Stimulated activated CD8-positive, alpha-beta memory T cell treated with anti-CD3 and anti-CD28 coated beads, Interleukin-7, amount 100 ng/mL, for 1 hour (primary cell): ENCODE measurements at places on chromosomes 4 and X.

- no peak for DNase-seq
Measured at GRCh38 chr4:5034206-5034605, 14.9 kb upstream of the CYTL1 start.

DNA sequence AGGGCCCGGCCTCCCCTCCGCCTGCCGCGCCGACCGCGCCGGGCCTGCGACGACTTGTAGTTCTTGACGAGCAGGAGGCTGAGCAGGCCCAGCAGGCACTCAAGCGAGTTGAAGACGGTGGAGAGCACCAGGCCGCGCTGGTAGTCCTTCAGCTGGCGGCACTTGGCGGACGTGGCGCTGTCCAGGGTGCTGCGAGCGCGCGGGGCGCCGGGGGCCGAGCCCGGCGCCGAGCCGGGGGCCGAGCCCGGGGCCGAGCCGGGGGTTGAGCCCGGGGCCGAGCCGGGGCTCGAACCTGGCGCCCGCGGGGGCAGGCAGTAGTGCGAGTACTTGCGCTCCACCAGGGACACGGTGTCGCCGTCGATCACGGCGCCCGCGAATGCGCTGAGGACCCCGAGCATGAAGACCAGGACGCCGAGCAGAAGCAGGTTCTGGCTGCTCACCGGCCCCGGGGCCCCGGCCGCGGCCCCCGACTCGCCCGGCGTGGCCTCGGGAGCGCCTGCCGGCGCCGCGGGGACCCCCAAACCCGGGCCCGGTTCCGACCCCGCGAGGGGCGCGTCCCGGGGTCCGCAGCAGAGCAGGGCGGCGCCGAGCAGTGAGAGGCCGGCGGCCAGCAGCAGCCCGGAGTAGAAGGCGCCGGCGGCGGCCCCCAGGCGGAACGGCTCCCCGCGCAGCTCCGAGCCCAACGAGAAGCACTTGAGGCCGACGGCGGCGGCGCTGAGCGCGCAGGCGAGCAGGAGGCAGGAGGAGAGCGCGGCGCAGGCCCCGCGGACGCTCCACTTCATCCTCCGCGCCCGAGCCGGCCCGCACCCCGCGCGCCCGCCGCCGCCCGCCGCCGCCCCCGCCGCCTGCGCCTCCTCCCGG is 584 bp downstream of the TMEM271 start:
- DNase-seq = no peak

DNA sequence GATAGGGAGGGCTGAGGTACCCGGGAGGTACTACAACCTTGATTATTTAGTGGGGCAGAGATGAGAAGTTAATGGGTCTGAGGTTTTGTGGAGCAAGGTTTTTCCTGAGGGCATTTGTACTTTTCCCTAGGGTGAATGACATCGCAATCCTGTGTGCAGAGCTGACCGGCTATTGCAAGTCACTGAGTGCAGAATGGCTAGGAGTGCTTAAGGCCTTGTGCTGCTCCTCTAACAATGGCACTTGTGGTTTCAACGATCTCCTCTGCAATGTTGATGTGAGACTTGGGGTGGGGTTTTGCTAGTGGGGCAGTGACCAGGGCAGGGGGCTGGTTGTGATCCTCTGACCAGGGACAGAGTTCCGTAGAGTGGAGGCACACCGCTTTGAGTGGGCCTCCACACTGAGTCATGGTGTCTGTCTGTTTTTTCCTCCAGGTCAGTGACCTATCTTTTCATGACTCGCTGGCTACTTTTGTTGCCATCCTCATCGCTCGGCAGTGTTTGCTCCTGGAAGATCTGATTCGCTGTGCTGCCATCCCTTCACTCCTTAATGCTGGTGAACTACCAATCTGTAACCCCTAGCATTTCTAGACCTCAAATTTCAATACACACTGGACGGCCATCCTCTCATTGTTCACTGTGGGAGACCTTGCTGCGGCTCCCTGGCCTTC is 9.9 kb downstream of the MED12 start:
- no peak for DNase-seq

GRCh38 chr4:101885574-101885973 is 95.0 kb downstream of the BANK1 start:
- no peak for DNase-seq

DNA sequence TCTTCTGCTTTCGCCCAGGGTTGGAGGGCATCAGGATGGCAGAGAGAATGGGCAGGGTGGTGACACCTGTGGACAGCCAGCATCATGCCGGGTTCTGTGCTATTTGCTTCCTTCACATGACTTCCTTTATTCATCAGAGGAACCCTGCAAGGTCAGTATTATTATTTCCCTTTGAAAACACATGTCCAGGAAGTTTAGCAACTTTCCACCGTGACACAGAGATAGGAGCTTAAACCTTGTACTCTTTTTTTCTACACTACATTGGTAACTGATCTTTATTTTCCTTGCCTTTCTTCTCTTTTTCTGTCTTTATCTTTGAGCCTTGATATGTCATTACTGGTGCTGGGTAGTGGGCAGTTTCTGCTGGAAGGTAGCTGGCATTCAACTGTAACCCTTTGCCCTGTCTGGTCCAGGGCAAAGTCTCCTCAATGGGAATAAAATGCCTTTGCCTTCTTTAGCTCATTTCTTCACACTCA is 5.0 kb upstream of the MGST2 start:
- no peak for DNase-seq

DNA sequence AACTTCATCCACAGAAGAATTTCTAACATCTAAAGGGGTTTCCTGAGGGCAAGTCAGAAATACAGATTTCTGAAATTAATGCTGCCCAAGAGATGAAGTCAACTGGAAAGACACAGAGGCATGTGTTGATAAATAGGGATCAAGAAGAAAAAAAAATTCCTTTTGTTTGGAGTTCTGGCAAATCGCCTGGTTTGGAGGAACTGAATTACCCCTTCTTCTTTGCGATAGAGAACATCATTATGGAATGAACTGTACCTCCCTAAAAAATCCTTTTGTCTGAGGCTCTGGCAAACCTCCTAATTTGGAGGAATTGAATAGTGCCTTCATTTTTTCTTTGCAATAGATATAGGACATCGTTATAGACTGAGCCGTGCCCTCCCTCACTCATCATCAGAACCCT is 200.9 kb downstream of the DHRSX start:
- no peak for DNase-seq

DNA sequence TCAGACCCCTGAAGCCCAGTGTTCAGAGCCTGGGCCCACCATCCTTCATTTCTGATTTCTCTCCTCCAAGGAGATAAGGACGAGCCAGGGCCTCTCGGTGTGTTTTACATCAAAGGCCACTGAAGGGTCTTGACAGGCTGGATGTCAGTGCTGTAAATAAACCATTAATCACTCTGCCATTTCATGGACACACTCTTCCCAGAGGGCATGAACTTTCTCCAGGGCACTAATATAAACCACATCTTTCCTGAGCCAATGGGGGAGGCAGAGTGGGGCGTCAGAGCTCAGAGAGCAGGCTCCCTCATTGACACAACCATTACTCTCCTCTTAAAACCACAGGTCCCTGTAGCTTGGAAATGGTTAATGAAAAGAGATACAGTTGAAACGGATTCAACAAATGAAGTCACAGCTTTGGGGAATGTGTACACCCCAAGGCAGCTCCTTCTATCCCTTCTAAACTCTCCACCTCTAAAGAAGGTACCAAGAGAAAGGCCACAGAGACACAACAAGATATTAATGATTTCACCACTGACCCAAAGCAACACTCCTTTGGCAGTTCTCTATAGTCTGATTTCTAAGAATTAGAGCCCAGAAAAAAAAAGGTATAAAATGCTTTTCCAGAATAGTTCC is 200.6 kb downstream of the CHIC2 start:
- no peak for DNase-seq

DNA sequence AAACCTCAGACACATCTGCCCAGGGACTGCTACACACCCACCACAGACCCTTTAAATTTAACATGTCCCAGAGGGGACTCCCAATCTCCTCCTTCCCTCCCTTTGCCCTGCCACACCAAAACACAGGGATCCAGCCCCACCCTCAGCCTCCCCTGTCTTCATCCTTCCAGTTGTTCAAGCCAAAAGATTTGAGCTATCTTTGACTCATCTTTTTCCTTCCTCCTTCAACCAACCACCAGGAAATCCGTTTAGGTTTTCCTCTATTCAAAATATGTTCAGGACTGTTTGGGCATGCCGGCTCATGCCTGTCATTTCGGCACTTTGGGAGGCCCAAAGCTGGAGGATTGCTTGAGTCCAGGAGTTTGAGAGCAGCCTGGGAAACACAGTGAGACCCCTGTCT is 6.9 kb upstream of the STK32B start:
- DNase-seq = no peak

GRCh38 chrX:1274786-1275185 is 6.2 kb downstream of the CSF2RA start:
- no peak for DNase-seq

DNA sequence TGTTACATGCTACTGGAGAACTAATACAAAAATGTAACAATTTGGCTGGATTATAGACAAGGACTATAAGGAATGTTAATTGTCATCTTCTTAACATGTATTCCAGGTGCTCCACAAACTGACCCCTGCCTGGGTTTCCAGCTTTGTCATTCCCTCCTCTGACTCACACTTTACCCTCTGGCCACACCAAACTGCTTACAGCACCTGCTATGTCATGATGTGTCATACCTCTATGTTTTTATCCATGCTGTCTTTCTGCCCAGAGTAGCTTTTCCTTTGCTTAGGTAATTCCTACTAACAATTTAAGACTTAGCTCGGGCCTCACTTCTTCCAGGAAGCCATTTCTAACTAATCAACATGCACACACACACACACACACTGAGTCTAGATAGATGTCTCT is 14.0 kb upstream of the SHROOM4 start:
- no peak for DNase-seq

GRCh38 chrX:1778817-1779216 is 164.0 kb downstream of the ASMT start:
- no peak for DNase-seq

DNA sequence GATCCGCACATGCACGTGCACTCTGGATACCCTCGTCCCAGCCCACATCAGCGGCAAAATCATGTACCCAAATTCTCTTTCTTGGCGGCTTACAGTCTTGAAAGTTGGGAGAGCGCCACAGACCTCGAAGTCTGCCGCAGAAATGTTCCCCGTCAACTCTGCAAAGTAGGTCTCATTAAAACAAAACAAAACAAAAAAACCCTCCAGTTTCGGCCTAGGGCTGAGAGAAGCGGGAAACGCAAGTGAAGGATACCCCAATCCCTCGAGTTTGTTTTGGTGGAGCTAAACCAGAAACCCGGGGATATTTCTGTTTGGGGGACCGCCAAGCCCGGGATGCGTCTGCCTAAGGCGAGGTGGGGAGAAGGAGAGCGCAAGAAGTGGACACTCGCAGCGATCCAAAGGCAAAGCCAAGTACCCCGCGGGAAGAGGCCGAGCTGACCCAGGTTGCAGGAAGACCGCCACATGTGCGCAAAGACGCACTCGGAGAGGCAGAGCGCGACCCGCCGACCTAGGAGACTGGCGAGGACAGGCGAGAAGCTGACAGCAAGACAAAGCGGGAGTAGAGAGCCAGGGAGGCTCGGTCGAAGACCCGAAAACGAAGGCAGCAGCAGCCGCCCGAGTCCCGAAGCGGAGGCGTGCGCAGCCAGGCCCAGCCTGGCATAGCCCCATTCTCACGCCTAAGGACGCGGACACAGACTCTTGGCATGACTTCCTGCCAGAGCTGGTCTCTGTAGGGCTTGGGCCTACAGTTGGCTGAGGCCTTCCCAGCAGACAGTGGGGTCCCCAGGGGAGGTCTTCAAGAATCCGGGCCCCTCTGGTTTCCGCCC is 49.6 kb upstream of the BCOR start:
- no peak for DNase-seq

DNA sequence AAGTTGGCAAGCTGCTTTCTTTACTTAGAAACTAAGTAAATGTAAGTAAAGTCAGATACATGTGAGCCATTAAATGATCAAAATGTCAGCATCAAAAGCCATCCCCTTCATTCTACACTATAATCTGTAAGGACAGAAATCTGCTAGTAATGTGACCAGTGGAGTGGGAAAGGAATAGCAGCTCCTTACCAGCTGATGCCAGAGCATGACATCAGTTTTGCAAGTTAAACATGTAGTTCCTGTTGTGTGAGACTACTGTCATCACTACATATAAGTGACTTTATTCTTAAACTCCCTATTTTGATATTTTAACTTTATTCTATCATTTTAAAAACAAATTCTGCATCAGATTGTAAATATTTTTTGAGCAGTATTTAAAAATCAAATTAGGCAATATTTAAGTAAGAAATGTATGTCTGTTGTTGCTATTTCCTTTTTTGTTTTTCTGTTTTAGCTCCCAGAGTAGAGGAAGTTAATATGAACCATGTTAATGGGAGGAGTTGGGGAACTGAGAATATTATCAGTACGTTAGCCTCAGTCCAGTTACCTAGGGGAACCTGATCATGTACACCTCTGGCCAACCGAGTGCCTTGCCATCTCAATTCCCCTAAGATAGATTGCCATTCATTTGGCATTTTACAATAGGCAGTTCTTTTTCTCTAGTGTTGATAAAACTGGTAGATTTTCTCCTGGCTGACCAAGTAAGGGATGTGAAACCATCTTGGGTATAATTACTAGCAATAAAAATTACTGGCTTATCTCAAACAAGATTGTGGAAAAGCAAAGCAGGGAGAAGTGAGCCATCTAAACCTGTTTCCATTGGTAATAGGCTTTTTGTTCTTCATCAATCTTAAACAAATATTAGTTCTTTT is 34.7 kb downstream of the CCNI start:
- no peak for DNase-seq

DNA sequence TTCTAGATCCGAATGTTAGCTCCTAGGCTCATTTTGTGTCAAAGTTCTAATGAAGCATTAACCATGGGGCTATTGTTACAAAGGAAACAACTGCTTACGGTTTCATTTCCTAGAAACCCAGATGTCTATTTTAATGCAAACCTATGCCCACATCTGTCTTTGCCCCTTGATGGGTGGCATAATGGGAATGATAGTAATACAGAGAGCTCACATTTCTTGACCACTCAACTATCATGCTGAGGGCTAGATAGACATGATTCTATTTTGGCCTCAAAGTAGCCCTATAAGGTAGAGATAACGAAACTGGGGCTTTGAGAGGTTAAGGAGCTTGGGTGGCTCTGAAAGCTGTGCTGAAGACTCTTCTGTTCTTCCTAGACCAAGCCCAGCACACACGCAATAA is 1.9 kb downstream of the TLR7 start:
- no peak for DNase-seq

- no peak for DNase-seq
Measured at GRCh38 chr4:86895692-86896488, 3.7 kb upstream of the C4orf36 start.

GRCh38 chr4:99832321-99832720 is 15.7 kb downstream of the DAPP1 start:
- no peak for DNase-seq

DNA sequence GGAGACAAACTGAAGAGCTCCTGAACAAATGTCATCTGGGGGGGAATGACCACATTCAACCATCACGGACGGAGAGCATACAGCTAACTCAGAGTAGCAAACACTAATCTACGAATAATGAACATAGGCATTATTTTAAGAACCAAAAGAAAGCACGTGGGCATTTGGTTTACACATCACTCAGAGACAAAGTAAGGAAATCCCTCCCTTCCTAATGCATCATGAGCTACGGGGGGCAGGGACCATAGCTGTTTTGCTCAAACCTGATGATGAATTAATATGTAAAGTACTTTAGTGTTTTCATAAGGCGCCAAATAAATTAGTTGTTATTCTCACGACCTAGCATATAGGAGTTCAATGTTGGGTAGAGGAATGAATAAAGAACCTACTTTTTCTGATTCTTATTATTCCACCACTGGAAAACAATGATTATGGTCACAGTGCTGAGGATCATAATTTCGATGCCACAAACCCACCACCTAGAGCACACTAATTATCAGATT is 11.7 kb upstream of the TMEM156 start:
- DNase-seq = no peak
